ENCODE measurements at places on chromosomes 7 and 10. TPM values are rescaled to one million over a fixed set of nuclear protein-coding genes. Genes with fewer than 3 reads are reported as not detected.

Gene TAS2R60
- not detected for polyA plus RNA-seq

Gene WDFY4
- 78.7 TPM for polyA plus RNA-seq

Gene RELN
- polyA plus RNA-seq = not detected

Gene ACBD7
- polyA plus RNA-seq = not detected

Gene PLEKHS1
- not detected for polyA plus RNA-seq

Gene NME8
- not detected for polyA plus RNA-seq

Gene PALD1
- 0.08 TPM for polyA plus RNA-seq

Gene TLX1
- not detected for polyA plus RNA-seq

Gene RNLS
- polyA plus RNA-seq = 6.8 TPM

Gene CCZ1
- polyA plus RNA-seq = 39.9 TPM

Gene EN2
- not detected for polyA plus RNA-seq

Gene RBM28
- 9.0 TPM for polyA plus RNA-seq

Gene VAX1
- not detected for polyA plus RNA-seq

Gene GNAT3
- polyA plus RNA-seq = not detected

Gene SPOCK2
- 65.5 TPM for polyA plus RNA-seq

Gene UCMA
- polyA plus RNA-seq = not detected

Gene CDC14C
- not detected for polyA plus RNA-seq

Gene ITPRID1
- polyA plus RNA-seq = not detected

Gene ARMH3
- 39.3 TPM for polyA plus RNA-seq

Gene SUGCT
- polyA plus RNA-seq = 1.3 TPM

Gene AGR2
- polyA plus RNA-seq = not detected

Gene ZP3
- 4.1 TPM for polyA plus RNA-seq

Gene MSS51
- polyA plus RNA-seq = 0.35 TPM

Gene WIPF3
- not detected for polyA plus RNA-seq

Gene STEAP1B
- 3.4 TPM for polyA plus RNA-seq

Gene CPA4
- polyA plus RNA-seq = not detected

Gene GATA3
- polyA plus RNA-seq = 2.0 TPM

Gene DGKB
- not detected for polyA plus RNA-seq

Gene HPSE2
- not detected for polyA plus RNA-seq

Gene BET1
- 24.8 TPM for polyA plus RNA-seq

Gene NACAD
- not detected for polyA plus RNA-seq

Gene ANKRD1
- not detected for polyA plus RNA-seq

Gene GIMAP7
- polyA plus RNA-seq = 24.1 TPM

Gene DYDC2
- not detected for polyA plus RNA-seq
